MV-4-11 (cell line): ENCODE measurements at places on chromosomes 3 and 15.

- DNase-seq = peak; percentile 67
Observed at GRCh38 chr3:108001457-108001856, 89.4 kb downstream of the CD47 start.

DNA sequence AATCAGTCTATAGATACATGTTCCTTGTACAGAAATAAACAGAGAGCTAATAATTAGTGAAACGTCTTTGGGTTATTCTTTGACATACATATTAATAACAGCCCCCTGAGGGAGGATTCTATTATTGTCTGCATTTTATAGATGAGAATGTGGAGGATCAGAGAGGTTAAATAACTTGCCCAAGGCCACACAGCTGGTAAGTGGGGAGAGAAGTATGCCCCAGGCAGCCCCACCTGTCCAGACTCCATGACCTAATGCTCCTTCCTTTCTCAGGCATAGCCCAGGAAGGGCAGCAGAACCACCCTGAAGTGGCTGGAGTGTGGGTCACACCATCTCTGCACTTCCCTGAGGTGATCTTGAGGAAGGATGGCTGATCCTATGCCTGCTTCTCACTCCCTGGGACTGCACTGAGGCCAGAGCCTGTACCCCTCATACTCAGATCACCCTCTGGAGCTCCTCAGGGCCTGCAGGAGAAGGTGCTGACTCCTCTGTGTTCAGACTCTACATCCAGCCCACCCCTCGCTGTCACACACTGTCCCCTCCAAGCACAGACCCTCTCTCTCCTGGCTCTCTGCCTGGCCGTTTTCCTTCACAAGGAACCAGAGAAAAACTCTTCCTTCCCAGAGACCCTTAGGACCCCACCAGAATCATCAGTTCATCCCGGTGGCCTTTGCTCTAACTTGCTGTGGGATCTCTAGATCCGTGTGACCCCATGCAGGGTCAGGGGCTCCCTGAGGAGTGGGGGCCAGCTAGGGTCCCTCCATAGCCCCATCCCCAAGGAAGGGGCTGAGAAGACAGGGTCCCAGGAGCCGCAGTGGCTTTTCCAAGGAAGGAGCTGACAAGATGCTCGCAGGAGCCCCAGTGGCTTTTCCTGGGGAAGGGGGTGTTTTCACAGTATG is 4.4 kb upstream of the HHATL start:
- no peak for DNase-seq

DNA sequence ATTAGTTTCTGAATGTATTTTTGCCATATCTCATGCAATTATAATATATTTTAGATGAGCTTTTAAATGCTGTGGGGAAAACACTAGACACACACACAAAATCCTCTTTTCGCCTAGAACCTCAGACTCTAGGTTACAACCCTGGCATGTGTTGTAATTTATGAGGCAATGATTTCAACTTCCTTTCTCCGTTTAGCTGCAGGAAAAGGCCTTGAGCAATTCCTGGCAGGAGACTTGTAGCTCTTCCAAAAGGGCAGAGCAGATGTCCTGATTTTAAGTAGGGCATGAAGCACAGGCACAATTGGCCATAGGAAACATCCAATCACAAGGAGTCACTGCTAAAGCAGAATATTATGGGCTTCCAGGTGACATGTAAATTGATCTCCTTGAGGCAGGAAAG is 82.0 kb downstream of the GPR156 start:
- peak; percentile 84 for DNase-seq

- DNase-seq = peak; percentile 19
Observed at GRCh38 chr3:112460519-112461195, 38.6 kb downstream of the BTLA start.

- DNase-seq = peak; percentile 96
Observed at GRCh38 chr3:177449360-177450006, 252.2 kb upstream of the TBL1XR1 start.

GRCh38 chr3:170811515-170811914 is 58.5 kb downstream of the RPL22L1 start:
- DNase-seq = no peak

DNA sequence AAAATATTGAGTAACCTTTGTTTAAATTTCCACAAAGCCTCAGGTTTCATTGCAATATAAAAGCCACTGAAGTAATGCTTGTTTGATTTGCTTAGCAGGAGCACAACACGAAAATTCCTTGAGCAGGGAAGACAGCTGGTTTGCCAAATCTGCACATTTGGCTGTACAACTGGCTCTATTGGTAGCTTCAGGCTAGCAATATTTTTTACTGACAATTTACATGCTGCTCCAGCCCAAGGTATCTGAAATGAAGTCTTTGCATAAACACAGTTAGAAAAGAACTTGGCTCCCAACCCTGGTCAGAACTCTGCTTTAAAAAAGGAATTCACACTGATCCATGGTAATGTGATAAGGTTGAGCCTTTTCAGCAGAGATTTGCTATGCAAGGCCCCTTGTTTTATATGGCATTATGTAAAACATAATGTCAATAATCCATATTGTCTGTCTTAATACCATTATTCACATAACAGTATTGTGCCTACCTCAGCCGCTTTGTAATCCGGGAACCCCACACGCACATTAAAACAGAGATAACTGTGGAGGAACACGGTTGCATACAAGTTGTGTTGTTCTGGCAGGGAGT is 55.7 kb upstream of the CHL1 start:
- no peak for DNase-seq

GRCh38 chr3:159486580-159486979 is 502.1 kb upstream of the IL12A start:
- DNase-seq = no peak

GRCh38 chr3:135106445-135106844 is 311.4 kb downstream of the EPHB1 start:
- DNase-seq = no peak
